Aorta (tissue), 5 donors: ENCODE measurements at places on chromosomes 7 and 10. TPM values are rescaled to one million over a fixed set of nuclear protein-coding genes. Genes with fewer than 3 reads are reported as not detected.

The LARP4B gene
- 73.2 TPM for total RNA-seq

The WDR86 gene
- total RNA-seq, result 4.4 TPM

DNA sequence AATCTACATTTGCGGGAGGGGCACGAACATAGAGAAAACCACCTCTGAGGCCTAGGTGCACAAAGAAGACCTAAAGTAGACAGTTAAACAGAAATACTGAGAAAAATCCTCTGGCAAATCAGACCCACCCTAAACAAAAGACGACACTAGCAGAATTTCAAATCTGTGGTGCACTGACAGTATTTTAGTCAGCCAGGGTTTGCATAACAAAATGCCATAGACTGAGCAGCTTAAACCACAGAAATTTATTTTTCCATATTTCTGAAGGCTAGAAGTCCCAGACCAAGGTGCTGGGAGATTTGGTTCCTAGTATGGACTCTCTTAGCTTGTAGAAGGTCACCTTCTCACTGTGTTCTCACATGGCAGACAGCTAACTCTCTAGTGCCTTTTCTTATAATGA lies 26.3 kb downstream of the IPMK start:
- H3K36me3 ChIP-seq, result no peaks in the 10 kb centered on the region
- H3K27ac ChIP-seq, result no peak overlapping the region
- H3K4me1 ChIP-seq, result no peaks in the 10 kb centered on the region

DNA sequence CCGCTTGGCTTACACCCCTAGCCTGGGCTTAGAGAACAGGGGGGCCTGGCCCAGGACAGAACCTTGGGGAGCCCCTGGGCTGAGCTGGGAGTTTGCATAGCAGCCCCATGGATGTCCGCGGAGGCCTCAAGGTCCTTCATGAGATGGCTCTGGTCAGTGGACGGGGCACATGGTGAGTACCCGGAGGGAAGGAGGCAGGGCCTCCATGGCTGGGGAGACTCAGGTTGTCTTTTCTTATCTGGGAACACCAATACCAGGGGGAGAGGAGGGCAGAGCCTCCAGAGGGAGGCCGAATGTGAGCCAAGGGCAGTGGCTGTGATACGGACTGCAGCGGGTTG lies 64.8 kb downstream of the GLRX3 start:
- H3K4me3 ChIP-seq, result no peak overlapping the region
- no peaks in the 10 kb centered on the region for H3K27me3 ChIP-seq
- H3K27ac ChIP-seq, result no peak overlapping the region
- peak; percentile 74 for DNase-seq
- H3K36me3 ChIP-seq, result no peaks in the 10 kb centered on the region

The NODAL gene
- not detected for total RNA-seq

DNA sequence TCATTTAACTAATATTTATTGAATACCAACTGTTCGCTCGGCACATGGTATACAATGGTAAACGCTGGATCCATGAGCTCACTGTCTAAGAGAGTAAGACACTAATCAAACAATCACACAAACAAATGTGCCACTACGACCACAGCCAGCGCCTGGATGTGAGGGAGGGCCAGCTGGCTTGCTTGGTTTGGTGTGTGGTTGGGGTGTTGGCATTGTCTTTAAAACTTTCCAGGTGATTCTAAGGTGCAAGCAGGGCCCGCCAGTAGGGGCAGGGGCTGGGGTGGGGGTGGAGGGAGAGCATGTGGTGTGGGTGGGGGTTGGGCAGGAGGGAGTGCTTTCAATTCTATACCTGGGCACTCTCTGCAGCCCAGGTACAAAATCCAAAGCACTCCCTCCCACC lies 31.6 kb downstream of the ADRA2A start:
- no peak overlapping the region for H3K4me3 ChIP-seq
- H3K27ac ChIP-seq, result no peak overlapping the region
- DNase-seq, result no peak

- no peak for DNase-seq
- no peaks in the 10 kb centered on the region for H3K36me3 ChIP-seq
- no peaks in the 10 kb centered on the region for H3K27me3 ChIP-seq
- H3K27ac ChIP-seq, result no peak overlapping the region
- no peak overlapping the region for H3K4me3 ChIP-seq
These were observed 12.0 kb upstream of the VIPR2 start for GRCh38 chr7:159156436-159157245.

The MYL10 gene
- not detected for total RNA-seq

The LIPN gene
- total RNA-seq, result 0.58 TPM

DNA sequence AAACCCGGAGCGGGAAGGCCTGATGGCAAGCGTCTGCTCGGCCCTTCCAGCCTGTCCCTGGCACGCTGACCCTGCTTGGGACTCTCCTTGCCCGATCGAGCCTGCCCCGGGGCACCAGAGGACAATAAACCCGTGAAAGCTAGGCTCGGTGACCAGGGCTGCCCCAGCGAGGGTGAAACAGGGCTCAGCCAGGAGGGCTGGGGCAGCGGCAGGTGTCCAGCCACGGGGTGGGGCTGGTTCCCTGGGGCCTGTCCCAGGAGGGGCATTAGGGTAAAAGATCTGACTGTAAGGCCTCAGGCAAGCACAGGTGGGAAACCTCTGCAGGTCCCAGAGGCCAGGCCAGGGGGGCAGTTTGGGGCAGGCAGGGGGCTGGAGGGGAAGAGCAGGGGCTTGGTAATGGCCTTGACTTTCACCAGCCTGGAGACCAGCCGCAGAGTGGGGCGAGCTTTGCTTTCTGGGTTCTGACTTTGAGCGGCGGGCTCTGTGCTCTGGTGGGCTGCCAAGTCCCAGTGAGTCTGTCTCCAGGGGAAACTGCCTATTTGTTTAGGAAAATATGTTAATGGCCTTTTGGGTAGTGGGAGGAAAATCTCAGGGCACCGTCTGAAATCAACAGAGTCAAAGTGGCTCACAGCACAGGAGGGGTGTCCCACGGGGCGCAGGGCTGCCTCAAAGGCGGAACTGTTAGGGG lies 68.2 kb upstream of the INPP5A start:
- no peaks in the 10 kb centered on the region for H3K4me1 ChIP-seq
- no peak overlapping the region for H3K4me3 ChIP-seq
- peak; percentile 67 for DNase-seq

The PTPRZ1 gene
- total RNA-seq, result 2.2 TPM

GRCh38 chr10:132534391-132535064 lies 3.1 kb upstream of the INPP5A start:
- H3K27ac ChIP-seq, result no peak overlapping the region
- H3K4me3 ChIP-seq, result no peak overlapping the region
- H3K36me3 ChIP-seq, result no peaks in the 10 kb centered on the region
- no peaks in the 10 kb centered on the region for H3K27me3 ChIP-seq

DNA sequence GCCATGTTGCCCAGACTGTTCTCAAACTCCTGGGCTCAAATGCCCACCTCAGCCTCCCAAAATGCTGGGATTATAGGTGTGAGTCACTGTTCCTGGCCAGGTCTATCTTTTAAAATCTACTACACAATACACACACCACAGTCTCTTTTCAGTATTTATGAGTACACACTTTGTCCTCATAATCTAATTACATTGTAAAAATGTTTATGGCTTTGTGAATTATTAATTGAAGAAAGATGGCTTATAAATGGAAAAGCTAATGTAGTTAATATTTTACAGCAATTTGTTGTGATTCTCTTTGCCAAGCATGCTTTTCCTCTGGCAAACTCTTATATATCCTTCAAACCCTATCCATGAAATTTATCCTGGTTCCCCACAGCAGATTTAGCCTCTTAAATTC lies 22.0 kb downstream of the LAMB4 start:
- H3K36me3 ChIP-seq, result no peaks in the 10 kb centered on the region
- H3K27ac ChIP-seq, result no peak overlapping the region
- no peaks in the 10 kb centered on the region for H3K27me3 ChIP-seq
- no peak for DNase-seq
- no peak overlapping the region for H3K4me3 ChIP-seq
- no peaks in the 10 kb centered on the region for H3K4me1 ChIP-seq

The C10orf105 gene
- 0.42 TPM for total RNA-seq

The NRG3 gene
- 0.87 TPM for total RNA-seq

DNA sequence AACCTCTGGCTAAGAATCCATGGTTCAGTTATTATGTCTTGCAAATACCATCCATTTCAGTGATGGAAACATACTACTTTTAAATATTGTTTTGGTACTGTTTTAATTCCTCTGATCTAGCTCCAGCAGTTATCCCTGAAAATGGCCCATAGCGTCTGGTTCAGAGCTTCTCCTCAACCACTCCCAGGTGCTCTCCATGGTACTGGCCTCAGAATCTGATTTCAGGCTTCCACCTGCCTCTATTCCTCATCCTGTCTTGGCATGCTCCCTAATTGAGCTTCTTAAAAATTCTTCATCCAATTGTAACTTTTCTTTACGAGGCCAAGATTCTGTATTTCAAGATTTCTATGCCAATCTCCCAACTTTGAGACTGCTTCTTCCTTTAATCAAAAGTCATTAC lies 236.3 kb downstream of the HTR7 start:
- no peaks in the 10 kb centered on the region for H3K27me3 ChIP-seq
- H3K4me1 ChIP-seq, result no peaks in the 10 kb centered on the region
- no peak overlapping the region for H3K4me3 ChIP-seq
- no peak for DNase-seq

DNA sequence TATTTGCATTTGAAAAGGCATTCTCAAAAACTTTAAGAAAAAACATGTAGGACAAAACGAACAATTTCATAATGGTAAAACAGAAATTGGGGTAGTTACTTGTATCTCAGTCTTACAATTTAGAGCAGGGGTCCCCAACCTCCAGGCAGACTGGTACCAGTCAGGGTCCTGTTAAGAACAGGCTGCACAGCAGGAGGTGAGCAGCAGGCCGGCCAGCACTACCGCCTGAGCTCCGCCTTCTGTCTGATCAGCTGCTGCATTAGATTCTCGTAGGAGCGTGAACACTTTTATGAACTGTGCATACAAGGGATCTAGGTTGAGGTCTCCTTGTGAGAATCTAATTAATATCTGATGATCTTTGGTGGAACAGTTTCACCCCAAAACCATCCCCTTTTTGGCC lies 77.3 kb downstream of the SEMA3A start:
- H3K4me1 ChIP-seq, result no peaks in the 10 kb centered on the region
- no peak for DNase-seq
- no peak overlapping the region for H3K27ac ChIP-seq
- H3K4me3 ChIP-seq, result no peak overlapping the region
- no peaks in the 10 kb centered on the region for H3K27me3 ChIP-seq
- H3K36me3 ChIP-seq, result no peaks in the 10 kb centered on the region

The LRIT1 gene
- not detected for total RNA-seq

The OGDHL gene
- total RNA-seq, result not detected

DNA sequence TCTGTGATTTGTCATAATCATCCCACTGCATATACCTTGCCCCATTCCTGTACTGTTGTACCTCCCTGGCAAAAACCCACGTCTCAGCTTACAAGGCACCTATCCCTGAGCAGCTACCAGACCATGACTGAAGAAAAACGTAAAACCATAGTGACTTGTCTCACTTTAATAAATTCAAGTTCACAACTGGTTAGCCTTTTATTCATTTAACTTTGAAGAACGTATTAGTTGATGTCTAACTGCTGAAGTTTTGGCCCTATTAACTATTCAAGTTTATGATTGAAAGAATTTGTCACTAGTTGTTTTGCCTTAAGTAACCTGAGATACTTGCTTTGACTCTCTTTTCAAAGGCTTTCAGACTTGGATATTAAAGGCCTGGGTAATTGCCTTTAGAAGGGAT lies 59.7 kb downstream of the GALNT11 start:
- H3K27ac ChIP-seq, result no peak overlapping the region
- no peaks in the 10 kb centered on the region for H3K4me1 ChIP-seq
- no peaks in the 10 kb centered on the region for H3K36me3 ChIP-seq
- DNase-seq, result no peak

The DENND11 gene
- total RNA-seq, result 31.6 TPM

DNA sequence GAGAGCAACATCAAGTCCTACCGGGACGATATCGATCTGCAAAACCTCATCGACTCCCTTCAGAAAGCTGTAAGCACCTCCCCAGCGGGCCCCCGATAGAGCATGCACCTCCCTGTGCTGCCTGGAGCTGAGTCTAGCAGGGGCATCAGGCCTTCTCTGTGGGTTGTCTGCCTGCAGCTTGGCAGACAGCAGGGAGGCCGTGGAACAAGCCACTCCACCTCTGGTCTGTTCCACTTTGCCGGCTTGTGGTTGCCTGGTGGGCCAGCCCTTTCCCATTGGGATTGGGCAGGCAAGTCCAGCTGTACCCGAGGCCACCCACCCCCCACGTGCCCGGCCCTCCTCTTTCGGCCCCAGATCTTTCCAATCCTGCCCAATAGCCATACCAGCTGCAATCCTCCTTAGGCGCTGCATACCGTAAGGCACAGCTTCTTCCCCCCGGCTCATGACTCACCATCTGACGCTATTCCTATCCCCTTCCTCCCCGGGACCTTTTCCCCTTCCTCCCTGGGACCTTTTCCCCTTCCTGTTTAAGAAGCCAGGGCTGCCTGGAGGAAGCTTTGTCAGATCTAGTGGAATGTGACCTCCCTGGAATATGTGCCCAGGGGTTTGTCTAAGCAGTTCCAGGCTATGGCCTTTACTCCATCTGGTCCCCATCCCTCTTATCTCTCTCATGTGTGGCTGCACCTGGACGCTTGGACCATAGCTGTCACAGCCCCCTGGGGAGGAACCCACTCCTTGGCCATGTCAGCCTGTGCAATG lies 28.1 kb upstream of the SH2D4B start:
- no peak overlapping the region for H3K4me3 ChIP-seq
- H3K36me3 ChIP-seq, result peaks cover 9% of the 10 kb centered on the region
- H3K4me1 ChIP-seq, result no peaks in the 10 kb centered on the region
- H3K27ac ChIP-seq, result no peak overlapping the region

The FAM107B gene
- 34.8 TPM for total RNA-seq

DNA sequence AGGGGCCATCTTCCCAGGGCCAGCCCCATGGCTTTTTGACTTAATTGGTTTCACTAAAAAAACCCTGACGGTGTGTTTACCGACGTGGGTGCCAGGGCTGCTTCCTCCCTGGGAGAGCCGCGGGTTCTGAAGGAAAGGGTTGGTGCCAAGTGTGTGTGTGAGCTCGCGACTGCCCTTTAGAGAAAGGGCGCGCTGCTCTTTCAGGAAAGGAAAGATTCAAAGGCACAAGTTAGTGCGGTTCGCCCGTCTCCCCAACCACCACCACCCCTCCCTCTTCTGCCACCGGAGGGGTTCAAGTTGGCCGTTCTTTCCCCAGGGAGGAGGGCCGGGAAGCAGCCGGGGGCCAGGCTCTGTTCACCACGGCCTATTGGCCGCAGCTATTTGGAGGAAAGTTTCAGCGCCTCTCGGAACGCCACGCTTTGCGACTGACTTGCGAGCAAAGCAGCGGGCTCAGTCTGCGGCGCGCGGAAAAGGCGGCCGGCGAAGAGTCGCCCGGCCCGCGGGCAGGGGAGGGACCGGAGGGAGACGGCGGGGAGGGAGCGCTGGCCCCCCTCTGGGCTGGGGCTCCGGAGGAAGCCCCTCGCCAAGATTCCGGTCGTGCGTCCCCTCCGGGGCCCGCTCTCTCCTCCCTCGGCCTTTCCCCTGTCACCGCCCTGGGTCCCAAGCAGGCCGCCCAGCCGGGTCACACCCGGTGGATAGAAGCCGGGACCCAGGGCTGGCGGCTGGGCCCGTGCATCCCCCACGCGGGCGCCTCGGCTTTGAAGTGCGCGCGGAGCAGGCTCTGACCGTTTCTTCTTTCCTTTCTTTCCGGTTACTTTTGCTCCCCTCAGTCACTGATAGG lies 165.9 kb upstream of the PPP1R3A start:
- H3K27me3 ChIP-seq, result no peaks in the 10 kb centered on the region
- no peaks in the 10 kb centered on the region for H3K4me1 ChIP-seq
- H3K36me3 ChIP-seq, result no peaks in the 10 kb centered on the region
- H3K27ac ChIP-seq, result peak overlapping the region; percentile 96
- H3K4me3 ChIP-seq, result peak overlapping the region; percentile 85
